ENCODE measurements at places on chromosomes 3 and 15.

DNA sequence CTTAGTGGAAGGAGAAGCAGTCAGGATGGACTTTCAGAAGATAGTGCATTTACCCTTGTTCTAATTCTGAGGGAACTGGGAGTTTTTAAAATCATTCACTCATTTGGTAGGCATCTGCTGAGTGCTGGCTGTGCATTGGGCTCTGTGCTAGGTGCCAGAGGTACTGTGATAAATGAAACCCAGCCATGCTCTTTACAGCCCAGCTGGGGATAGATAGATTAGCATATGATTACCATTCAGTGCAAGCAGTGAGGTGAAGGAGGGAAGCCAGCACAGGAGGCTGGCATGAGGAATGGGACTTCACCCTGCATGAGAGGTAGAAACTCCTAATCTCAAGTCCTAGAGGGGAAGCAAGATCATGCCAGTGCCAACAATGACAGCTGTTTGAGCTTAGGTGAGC, 361.9 kb upstream of the TRIM42 start:
- no peak for DNase-seq

GRCh38 chr15:38069511-38070011, 135.1 kb downstream of the TMCO5A start:
- peak; percentile 54 for DNase-seq

- no peak for DNase-seq
Observed at GRCh38 chr3:43249405-43249804, 36.9 kb upstream of the SNRK start.

GRCh38 chr3:54968546-54969172, 40.8 kb upstream of the LRTM1 start:
- no peak for DNase-seq

DNA sequence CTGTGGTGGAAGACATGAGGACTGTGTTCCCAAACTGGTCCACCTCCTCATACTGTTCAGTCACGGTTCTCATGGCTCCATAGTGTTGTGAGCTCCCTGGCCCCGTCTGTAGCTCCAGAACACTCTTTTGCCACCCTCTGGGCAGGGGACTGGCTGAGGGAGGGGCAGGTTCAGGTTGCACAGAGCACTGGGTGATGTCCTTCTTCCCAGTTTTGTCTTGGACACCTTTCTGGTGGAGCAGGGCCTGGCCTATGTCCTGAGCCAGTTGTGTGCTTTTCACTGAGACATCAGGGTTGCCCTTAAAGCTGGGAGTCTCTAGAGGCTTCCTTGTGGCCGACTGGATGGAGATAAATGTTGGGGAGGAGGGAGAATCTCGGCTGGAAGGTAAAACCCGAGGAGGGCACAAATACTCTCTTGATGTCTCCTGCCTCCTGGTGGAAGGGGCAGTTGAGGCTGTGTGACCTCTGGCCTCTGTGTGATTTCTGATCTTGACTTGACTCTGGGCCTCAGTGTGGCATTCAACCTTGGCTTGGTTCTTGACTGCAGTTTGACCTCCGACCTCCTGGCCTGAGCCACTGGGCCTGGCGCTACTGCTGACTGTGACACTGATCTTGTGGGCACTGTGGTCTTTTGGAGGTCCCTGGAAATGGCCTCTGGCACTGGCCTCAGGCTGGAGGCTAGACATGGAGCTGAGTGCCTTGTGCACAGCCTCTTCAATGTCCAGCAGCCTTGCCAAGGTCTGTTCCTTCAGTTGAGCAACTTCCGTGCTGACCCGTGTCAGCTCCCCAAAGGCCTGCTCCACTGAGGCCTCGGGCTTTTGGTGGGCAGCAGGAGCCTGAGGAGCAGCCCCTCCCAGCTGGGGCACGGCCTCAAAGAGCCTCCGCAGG, 8.1 kb downstream of the XIRP1 start:
- no peak for DNase-seq

GRCh38 chr3:61802772-61803171, 241.4 kb downstream of the PTPRG start:
- DNase-seq: no peak

- no peak for DNase-seq
Observed at GRCh38 chr15:87733977-87734376, 522.6 kb downstream of the NTRK3 start.

GRCh38 chr3:66615643-66616301, 115.0 kb upstream of the LRIG1 start:
- DNase-seq: no peak

GRCh38 chr3:141798448-141798845, 35.2 kb downstream of the GRK7 start:
- DNase-seq: peak; percentile 60

- no peak for DNase-seq
Observed at GRCh38 chr15:57236561-57237300, 139.6 kb upstream of the CGNL1 start.

GRCh38 chr3:183064475-183064874, 34.8 kb downstream of the MCCC1 start:
- DNase-seq: no peak

DNA sequence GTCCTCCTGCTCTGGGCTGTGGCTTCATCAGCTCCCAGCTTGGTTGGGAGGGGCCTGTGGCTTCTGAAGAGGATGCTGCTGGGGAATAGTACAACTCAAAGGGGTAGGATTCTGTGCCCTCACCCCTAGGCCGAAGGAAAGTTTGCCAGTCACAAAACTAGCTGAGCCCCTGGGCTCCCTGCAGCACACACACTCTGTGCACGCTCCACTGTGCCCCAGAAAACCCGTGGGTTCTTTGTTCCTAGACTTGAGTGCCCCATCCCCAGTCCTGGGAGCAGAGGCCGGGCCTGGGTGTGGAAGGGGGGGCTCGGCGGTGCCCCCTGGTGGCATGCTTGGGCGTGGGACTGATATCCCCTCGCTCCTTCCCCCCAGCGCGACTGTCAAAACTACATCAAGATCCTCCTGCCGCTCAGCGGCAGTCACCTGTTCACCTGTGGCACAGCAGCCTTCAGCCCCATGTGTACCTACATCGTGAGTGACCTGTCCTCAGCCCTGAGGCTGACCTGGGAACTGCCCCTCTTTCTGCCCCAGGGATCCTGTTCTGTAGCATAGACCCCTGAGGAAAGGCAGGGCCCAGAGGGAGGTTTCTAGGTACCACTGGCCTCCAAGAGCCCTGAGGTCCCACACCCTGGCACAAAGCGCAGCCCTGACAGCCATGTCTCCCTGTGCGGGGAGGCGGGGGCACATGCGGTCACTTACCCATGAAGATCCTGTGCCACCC, 14.2 kb downstream of the CIB1 start:
- DNase-seq: peak; percentile 69

GRCh38 chr3:179098388-179099077, 26.9 kb upstream of the ZMAT3 start:
- DNase-seq: no peak

DNA sequence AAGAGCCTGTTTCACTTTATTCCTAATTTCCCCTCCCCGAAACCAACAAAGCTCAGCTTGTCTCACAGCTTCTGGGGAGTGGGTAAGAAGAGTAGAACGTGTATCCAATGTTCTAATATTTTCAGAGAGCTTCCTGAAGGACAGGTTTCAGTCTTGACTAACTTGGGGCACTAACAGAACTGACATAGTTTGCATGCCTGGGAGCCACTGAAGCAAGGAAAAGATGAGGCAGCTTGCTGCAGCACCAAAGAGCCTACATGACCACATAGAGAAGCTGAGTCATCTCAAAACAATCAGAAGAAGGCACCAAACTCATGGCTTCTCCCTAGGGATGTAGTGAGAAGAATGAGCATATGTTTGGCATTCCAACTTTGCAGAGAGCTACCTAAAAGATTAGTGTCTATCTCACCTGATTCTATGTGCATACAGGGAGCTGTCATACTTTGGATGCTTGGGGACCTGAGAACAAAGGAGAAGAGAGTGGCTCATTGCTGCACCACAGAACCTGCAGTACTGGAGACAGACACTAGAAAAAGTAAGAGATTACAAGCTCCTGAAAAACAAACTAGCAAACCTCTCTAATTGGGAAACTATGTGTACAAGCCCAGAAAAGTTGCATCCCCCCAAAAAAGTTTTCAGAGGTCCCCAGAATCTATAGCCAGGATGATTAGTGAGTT, 86.9 kb downstream of the DCLK3 start:
- no peak for DNase-seq

GRCh38 chr3:37621771-37622170, 239.9 kb upstream of the CTDSPL start:
- no peak for DNase-seq

DNA sequence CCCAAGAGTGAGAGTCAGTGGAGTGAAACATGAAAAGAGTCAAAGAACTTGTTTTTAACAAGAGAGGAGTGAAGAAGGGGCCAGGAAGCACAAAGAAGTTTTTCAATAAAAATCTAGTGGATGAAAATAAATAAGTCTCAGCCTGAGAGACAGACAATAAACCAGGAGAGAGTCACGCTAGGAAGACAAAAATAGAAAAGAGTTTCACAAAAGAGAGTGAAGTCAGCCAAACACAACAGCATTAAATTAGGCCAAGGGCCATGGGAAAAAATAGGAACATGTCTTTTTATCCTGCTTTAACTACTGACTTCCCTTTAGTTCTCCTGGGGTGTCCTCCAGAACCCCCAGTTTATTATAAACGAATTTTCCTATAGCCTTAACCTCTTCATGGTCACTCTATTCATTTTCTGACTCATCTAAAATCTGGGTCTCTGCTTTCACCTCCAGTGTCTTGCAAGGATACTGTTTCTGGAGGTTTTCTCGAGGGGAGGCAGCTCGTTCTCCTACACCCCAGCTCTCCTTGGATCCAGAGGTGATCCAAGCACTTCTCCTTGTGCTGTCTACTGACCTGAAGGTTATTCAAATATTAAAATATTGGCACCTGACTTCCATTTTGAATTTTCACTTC, 571.5 kb upstream of the PPP2R3A start:
- DNase-seq: no peak

DNA sequence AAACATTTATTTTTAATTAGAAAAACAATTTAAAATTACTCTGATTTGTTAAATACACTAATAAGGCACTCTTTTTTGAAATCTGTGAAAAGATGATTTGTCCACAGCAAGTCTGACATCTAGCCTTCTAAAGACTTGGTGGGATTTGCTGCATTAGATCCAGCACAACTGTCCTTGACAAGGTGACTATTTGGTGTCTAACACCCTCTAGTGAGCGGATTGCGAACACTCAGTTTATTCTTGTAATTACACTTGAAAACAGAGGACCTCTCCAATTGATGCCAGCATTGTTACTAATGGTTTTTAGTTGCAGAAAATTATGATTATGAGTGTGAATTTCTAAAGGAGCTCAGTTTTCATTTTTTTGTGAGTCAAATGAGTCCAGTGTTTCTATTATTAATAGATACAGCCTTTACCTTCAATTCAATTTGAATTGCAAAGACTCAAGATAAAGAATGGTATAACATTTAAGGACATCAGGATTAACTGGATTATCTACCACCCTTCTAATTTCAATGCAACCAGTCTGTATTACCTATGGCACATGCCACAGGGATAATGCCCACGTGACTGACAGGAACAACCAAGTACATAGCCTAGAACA, 29.7 kb upstream of the STRIT1 start:
- DNase-seq: peak; percentile 53

DNA sequence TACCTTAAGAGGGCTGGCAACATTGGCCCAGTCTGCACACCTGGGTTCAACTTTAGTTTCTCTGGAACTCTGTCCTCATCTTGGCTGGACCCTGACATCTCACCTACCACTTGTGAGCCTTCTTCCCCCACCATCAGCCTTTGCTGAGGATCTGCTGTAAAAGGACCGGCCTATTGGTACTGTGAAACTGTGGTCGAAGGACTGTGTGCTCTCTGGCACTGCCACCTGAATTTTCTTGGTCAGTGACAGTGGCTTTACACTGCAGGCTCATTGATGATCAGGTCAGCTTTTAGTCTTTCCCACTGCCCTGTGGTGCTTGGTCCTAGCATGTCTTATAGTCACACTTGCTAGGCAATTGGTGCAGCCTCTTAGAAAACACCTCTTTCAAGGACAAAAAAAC, 86.9 kb downstream of the PEX5L start:
- no peak for DNase-seq

GRCh38 chr3:109265295-109265694, 51.0 kb downstream of the DPPA2 start:
- no peak for DNase-seq

DNA sequence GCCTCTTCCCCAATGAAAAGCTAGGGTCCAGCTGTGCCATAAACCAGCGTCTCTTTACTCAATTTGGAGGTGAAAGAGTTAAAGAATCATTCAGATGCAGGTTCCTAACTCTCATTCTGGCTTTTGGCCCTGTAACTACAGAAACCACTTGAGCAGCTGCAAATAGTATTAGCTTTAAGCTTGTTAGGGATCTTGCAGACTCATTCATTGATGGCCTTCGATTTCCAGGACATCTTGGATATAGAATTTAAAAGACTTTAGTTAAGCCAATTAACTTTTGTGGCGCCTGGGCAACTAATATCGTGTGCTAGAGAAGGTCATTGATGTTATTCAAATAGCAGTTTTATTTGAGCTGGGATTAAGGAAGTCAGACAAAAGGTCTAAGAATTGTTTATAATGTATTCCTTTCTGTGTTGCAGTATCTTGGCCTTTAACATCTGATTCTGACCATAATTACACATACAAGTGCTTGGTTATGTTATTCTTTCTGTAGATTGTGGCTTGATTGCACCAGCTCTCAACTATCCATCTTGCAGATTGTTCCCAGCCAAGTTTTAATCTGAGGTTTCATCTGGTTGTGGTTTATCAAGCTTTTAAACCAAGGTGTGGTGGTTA, 185.3 kb downstream of the CACNA2D3 start:
- DNase-seq: no peak

DNA sequence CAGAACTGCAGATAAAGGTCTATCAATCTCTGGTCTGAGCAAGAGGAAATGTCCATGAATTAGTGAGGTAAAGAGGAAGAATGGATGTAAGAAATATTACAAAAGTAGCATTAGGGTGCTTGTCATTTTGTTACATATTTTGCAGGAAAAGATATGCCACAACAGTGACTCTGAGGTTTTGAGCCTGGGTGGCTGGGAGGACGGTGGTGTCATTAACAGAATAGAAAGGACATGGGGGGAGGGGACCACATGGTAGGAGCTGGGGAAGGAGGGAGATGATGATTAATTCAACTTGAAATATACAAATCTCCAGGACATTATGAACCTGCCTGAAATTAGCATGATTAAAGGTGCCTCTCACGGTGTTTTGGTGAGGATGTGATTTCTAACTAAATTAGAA, 245.5 kb upstream of the MDFIC2 start:
- DNase-seq: no peak

GRCh38 chr3:184377882-184378445, at the start of gene THPO:
Gene THPO, minus strand, starts transcription at chr3:184378207. Its CDS starts 1,948 bp downstream, at chr3:184376259.
- no peak for DNase-seq

GRCh38 chr3:42290966-42291714, 25.2 kb upstream of the CCK start:
- DNase-seq: no peak

- DNase-seq: peak; percentile 28
Observed at GRCh38 chr3:66099541-66100065, 60.9 kb upstream of the MAGI1 start.

GRCh38 chr3:157508461-157508860, 5.2 kb upstream of the VEPH1 start:
- no peak for DNase-seq

DNA sequence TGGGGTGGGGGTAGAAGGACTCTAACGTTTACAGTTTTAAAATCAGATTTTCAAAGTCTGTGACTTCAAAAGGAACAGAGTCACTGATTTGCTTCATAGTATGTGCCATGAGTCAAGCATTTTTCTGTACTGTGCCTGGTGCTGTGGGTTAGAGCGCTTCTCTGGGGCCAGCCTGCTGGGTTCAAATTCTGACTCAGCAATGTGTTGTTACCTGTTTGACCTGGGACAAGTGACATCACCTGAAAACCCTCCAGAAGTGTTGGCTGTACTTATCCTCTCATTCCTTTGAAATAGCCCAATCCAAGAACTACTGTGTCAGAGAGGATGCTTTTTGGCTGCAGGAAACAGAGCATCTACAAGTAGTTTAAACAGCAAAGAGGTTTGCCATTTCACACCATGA, 101.7 kb downstream of the LSM3 start:
- no peak for DNase-seq
